ENCODE measurements at places on chromosomes 2 and 18.
A peak's percentile ranks its signal among the peaks of the same experiment; 100 is the strongest.

DNA sequence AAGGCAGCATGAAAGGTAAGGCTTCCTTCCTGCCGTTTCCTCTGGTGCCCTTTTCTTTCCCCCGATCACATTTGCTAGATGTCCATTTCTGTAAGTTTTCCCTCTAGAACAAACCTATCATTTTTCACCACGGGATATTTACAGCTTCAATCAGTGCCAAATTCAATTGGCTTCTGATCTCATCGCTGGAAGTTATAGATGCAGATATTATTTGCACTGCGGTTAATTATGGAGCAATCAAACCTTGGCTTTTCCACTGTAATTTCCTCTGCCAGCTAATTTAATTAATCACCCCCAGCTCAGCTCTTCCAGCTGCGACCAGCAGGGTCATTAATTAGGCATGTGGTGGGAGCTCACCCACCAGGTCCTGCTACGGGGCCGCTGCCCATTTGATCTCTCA lies 86.1 kb downstream of the GBX2 start:
- DNase-seq = no peak

DNA sequence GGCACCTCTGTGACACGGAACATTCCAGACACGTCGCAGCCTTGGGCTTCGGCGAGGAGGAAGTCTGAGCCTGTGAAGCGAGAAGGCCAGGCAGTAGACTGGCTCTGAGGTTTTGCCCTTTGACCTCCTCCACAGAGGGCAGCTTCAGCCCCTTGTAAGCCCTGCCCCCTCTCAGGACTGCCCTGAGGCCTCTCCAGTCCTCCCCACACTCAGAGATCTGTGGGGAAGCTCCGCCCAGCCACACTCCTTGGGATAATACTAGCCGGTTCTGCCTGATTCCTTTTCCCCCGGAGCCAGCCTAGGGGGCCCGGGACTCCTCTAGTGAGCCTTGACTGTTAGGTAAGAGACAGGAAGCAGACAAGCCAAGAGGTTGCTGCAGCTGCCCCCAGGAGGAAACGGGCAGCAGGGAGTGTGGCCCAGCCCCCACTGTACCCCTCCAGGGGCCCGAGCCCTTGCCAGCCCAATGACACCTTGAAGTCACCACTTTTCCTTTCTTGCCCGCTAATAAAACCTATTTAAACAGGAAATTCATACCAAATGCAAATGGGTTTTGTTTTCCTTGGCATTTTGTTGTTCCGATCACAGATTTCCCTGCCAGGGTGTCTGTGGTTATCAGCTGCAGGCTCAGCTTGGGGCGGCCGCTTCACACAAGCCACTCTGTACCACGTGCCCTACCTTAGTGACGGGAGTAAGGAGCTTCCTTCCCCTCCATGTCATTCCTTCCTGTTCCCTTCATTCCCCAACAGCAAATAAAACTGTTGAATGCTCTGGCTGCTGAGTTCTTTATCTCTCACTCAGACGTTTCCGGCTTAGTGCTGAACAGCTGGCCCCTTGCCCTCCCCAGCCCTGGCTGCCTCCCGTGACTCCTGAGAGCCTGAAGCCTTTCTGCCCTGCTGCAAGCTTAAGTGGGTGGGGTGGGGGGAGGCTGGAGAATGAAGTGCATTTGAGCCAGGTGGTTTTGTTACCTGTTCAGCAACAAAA lies 124.7 kb downstream of the CABLES1 start:
- DNase-seq = no peak

- no peak for DNase-seq
Measured at GRCh38 chr18:66342577-66342976, 261.3 kb downstream of the CDH19 start.

DNA sequence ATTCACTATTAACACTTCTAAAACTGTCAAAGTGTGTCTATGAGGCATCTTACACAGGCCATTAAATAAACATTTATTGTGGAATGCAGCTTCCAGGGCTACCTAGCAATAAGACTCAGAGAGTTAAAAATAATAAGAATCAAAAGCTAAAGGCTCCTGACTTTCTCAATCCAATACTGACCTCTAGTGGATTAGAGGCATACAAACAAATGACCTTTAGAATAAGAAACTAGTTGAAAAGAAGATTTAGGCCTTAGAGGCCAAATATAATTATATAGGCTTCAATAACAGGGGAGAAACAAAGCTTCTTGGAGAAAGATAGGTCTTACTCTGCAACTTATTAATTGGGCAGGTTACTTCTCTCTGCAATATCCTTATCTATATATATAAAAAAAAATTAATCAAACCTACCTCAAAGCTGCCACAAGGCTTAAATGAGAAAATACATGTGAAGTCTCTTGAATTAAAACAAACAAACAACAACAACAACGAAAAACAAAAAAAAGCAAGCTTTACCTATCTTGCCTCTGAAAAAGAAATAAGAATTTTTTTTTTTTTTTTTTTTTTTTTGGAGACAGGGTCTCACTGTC lies 246.1 kb downstream of the EXOC6B start:
- peak; percentile 16 for DNase-seq

GRCh38 chr2:240919786-240920782 lies 13.9 kb downstream of the CROCC2 start:
- no peak for DNase-seq

DNA sequence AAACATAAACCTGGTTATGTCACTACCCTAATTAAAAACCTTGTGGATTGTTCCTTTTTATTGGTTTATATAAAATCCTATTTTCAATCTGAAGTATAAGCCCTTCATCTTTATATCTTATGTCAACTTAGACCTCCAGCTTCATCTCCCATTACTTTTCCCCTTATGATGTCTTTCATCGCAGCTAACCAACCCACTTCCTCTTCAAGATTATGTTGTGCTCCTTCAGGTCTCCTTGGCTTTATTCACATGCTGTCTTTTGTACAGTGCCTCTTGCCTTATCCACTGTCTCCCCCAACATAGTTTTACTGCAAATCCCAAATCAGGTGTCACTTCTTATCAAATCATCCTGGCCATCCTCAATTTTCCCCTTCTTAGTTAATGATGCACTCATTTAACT lies 25.9 kb downstream of the MBD5 start:
- DNase-seq = no peak

DNA sequence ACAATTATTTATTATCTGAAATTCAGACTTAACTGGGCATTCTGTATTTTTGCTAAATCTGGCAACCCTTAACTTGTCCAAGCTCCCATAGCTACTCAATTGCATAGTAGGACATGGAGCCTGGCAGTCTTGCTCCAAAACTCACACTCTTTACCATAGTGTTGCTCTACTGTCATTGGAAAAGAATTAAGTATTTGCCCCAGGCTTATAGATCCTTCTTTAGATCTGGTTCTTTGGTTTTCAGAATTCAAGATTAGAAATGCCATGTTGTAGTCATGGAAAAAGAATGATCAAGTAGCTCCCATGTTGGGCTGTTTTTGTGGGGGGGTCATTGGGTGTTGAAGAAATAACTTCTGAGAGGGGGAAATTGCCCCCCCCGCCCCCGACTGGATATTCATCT lies 240.9 kb downstream of the WDPCP start:
- DNase-seq = no peak

DNA sequence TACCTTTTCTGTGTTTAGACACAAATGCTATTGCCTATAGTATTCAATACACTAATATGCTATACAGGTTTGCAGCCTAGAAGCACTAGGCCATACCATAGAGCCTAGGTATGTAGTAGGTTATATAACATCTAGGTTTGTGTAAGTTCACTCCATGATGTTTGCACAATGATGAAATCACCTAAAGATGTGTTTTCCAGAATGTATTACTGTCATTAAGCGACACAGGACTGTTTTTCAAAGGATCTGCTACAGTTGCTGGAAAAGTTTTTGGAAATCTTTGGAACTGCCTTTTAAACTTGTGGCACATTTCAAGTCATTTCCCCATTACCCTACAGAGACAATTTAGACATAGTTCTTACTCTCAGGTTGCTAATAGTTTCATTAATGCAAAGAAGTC lies 9.3 kb downstream of the PSMD1 start:
- DNase-seq = no peak
